ENCODE measurements at places on chromosomes 5 and 9. TPM values are rescaled to one million over a fixed set of nuclear protein-coding genes. Genes with fewer than 3 reads are reported as not detected.

Gene SH3RF2
- total RNA-seq, result 1.0 TPM

Gene FOCAD
- 60.4 TPM for total RNA-seq

GRCh38 chr9:125430161-125431011 is 168.8 kb downstream of the GAPVD1 start:
- H3K4me3 ChIP-seq, result no peak overlapping the region
- H3K36me3 ChIP-seq, result no peaks in the 10 kb centered on the region
- DNase-seq, result no peak
- H3K4me1 ChIP-seq, result peaks cover 11% of the 10 kb centered on the region
- H3K27me3 ChIP-seq, result no peaks in the 10 kb centered on the region

Gene CTNND2
- total RNA-seq, result 39.4 TPM

DNA sequence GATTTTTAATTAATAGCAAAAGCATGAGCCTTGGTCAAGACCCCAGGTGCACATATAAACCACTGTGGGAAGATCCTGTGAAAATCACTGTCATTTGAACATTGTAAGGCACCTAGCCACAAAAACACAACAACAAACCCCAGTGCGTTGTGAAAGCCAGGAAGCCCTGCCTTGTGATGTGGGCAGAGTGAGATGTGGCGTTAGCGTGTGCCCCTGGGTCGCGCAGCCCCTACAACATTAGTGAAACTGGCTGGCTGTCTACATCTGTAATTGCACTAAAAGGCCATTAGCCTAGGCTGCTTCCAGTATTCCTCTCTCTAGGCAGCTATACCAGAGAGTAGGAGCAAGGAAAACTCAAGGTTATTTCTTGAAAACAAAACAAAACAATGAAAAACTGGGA is 21.1 kb upstream of the PDZD2 start:
- peaks cover 12% of the 10 kb centered on the region for H3K4me1 ChIP-seq
- H3K36me3 ChIP-seq, result no peaks in the 10 kb centered on the region
- no peak for DNase-seq

DNA sequence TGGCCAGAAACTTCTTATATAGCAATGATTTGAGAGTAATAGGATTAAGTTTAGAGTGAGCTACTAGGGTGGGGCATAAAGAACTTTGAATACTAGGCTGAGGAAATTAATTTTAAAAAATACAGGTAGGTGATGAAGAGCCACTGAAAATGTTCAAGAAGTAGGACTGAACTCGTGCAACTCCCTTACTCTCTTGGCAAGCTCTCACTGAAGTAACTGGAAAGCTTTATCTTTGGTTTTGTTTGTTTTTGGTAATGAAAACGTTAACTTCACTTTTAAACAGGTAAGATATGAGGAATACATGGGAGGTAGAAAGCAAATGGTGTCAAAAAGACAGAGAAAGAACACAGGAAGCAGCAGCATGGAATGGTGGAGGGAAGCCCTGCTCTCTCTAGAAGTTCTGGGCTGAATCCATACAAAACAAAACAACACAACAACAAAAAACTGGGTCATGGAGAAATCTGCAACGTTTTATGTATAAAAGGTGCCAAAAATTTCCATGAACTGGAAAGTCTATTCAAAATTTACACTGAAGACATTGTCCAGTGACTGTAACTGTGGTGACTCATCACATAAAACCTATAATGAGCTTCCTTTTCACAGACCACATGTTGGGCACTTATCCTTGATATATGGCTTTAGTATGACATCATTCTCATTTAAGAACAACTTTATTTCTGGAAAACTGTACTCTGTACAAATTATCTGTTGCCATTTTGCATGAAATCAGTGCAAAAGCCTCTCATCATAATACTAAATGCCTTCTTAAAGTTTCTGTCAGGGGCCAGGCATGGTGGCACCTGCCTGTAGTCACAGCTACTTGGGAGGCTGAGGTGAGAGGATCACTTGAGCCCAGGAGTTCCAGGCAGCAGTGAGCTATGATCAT is 91.2 kb upstream of the CHD1 start:
- no peaks in the 10 kb centered on the region for H3K27me3 ChIP-seq
- no peak overlapping the region for H3K27ac ChIP-seq
- H3K4me1 ChIP-seq, result no peaks in the 10 kb centered on the region
- no peak overlapping the region for H3K4me3 ChIP-seq

- H3K27me3 ChIP-seq, result no peaks in the 10 kb centered on the region
- H3K36me3 ChIP-seq, result peaks cover 4% of the 10 kb centered on the region
- no peak overlapping the region for H3K4me3 ChIP-seq
- H3K4me1 ChIP-seq, result peaks cover 5% of the 10 kb centered on the region
Observed at GRCh38 chr5:90709323-90710155, 150.9 kb downstream of the ADGRV1 start.

DNA sequence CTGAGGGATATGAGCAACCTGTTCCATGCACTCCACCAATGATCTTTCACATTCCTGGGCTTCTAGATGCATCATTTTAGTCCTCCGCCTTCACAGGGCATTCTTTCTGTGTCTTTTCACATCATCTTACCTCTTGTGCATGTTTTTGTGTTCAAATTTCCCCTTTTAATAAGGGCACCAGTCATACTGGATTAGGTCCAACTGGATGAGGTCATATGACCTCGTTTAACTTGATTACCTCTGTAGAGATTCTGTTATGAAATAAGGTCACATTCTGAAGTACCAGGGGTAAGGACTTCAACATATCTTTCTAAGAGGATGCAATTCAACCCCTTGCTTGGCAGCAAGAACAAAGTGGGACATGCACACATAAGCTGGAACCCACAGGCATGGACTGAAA is 335.3 kb upstream of the TLE4 start:
- H3K4me3 ChIP-seq, result no peak overlapping the region
- no peaks in the 10 kb centered on the region for H3K4me1 ChIP-seq
- H3K27me3 ChIP-seq, result no peaks in the 10 kb centered on the region
- no peak overlapping the region for H3K27ac ChIP-seq
- no peaks in the 10 kb centered on the region for H3K36me3 ChIP-seq
- DNase-seq, result no peak

- H3K27ac ChIP-seq, result no peak overlapping the region
- H3K36me3 ChIP-seq, result no peaks in the 10 kb centered on the region
- DNase-seq, result no peak
- H3K4me3 ChIP-seq, result peak overlapping the region; percentile 8
- no peaks in the 10 kb centered on the region for H3K27me3 ChIP-seq
Observed at GRCh38 chr9:113563826-113564497, 100.4 kb downstream of the RGS3 start.

DNA sequence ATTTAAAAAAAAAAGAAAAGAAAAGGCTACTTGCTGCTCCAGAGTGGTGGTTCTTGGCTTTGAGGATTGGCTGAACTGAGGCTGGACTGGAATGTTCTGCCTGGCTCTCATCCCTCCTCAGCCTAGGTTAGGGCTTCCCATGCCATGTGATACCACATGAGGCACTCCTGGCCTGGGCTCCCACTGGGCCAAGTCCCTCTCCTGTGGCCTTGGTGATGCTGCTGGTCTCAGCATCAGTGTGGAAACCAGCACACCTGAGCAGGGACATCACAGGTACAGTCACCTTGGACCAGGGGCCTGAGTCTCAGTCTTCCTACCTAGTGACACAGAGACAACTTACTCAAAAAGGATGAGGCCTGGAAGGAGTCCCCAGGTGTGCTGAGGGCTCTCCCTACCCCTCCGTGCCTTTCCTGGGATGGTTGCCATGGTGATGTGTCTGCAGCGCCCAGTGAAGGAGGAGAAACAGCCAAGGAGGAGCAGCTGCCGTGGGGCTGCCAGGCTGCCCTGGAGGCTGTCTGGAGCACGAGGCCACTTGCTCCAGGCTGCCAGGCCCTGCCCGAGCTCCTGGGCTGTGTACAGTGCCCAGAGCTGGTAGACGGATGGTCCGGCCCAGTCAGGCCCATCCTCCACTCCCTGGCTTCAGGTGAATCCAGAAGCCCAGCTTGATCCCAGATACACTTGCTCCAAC is 71.0 kb downstream of the WNK2 start:
- no peak overlapping the region for H3K4me3 ChIP-seq
- no peaks in the 10 kb centered on the region for H3K27me3 ChIP-seq
- H3K36me3 ChIP-seq, result no peaks in the 10 kb centered on the region
- H3K4me1 ChIP-seq, result no peaks in the 10 kb centered on the region
- peak overlapping the region; percentile 92 for H3K27ac ChIP-seq
- no peak for DNase-seq

Gene OTP
- total RNA-seq, result 3.1 TPM

Gene HTR1A
- total RNA-seq, result not detected

DNA sequence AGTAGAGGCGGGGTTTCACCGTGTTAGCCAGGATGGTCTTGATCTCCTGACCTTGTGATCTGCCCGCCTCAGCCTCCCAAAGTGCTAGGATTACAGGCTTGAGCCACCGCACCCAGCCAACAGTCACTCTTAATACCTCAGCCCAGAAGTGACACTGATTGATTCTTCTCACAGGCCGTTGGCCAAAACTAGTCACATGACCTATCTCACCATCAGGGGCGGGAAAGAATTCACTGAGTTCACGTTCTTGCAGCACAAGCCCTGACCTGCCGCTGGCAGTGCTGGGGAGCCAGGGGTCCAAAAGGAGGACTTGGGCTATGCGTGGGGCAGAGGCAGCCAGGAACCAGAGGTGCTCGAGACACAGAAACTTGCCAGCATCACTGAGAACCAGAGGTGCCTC is 55.0 kb upstream of the CPLX2 start:
- DNase-seq, result no peak
- no peaks in the 10 kb centered on the region for H3K27me3 ChIP-seq
- H3K36me3 ChIP-seq, result no peaks in the 10 kb centered on the region
- no peaks in the 10 kb centered on the region for H3K4me1 ChIP-seq
- no peak overlapping the region for H3K27ac ChIP-seq

- no peaks in the 10 kb centered on the region for H3K27me3 ChIP-seq
- DNase-seq, result no peak
- H3K27ac ChIP-seq, result no peak overlapping the region
- peaks cover 8% of the 10 kb centered on the region for H3K36me3 ChIP-seq
- no peaks in the 10 kb centered on the region for H3K4me1 ChIP-seq
- H3K4me3 ChIP-seq, result no peak overlapping the region
Observed at GRCh38 chr5:78112931-78113330, 181.6 kb downstream of the AP3B1 start.

DNA sequence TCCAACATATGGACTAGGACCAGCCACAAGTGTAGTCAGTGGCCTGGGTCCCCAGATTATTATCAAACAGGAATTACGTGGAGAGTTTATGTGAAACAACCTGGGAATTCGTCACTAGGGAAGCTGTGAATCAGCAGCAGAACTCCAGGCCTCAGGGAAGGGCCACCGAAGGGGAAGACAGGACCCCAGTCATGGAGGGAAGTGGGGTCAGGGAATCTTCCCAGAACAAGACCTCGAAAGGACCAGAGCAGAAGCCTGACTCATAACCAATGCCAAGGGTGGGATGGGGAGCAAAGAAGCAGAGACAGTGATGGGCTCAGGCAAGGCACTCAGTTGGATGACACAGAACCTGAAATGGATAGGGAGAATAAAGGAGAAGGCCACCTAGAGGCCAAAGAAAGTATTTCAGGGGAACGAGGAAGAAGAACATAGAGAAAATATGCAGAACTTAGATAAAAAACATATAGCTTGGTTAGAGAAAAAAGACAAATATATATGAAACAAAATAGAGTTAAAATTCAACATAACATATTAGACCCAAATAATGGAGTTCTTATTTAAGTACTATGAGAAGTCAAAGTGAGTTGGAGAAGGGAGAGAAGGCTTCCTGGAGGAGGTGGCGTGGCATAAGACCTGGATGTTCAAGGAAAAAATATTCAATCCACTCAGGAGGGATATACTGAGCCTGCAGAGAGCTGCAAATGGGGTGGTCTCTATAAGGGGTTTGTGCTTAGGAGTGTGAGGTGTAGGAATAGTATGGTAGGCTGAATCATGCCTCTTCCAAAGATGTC is 66.7 kb upstream of the CAST start:
- H3K27ac ChIP-seq, result no peak overlapping the region
- H3K4me3 ChIP-seq, result no peak overlapping the region
- H3K4me1 ChIP-seq, result peaks cover 5% of the 10 kb centered on the region
- no peaks in the 10 kb centered on the region for H3K36me3 ChIP-seq
- no peak for DNase-seq

All from neural crest cell (in vitro differentiated cells).